ENCODE measurements at places on chromosomes 6 and 20.

GRCh38 chr6:43625393-43625992 is 3.6 kb downstream of the GTPBP2 start:
- no peak for DNase-seq

GRCh38 chr20:62949153-62949821 is 3.2 kb upstream of the SLC17A9 start:
- no peak for DNase-seq

- no peak for DNase-seq
These were observed 157.8 kb downstream of the SASH1 start for GRCh38 chr6:148500402-148500801.

DNA sequence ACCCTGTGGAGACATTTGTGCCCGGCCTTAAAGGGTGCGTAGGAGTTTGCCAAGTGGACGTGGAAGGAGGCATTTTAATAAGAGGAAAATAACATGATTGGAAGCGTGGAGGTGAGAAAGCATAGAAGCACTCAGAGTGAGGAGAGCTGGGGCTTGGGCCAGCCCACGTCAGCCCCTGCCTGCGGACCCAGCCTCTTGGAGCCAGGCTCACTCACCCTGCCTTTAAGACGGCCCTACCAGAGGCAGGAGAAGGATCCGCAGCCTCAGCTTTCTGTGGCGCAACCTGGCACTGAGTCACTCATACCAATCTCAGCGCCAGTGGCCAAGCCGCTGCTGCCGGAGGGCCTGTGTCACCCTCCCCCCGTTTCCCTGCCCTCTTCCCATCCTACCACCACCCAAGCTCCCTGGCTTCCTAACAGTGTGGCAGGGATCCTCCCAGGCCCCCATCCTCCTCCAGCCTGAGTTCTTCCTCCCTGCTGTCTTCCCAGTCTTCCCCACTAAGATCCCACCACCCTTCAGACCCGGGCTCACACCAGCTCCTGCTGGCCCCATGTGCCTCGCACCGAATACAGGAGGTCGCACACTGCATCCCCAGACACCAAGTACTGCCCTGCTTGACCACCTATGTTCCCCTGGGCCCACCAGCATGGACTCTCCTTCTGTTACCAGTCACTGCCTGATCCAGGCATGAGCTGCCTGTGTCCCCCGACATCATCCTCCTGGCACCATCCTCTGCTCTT is 285.2 kb downstream of the UST start:
- peak; percentile 21 for DNase-seq

GRCh38 chr6:41602422-41602743 is 35.9 kb upstream of the MDFI start:
- DNase-seq, result no peak

DNA sequence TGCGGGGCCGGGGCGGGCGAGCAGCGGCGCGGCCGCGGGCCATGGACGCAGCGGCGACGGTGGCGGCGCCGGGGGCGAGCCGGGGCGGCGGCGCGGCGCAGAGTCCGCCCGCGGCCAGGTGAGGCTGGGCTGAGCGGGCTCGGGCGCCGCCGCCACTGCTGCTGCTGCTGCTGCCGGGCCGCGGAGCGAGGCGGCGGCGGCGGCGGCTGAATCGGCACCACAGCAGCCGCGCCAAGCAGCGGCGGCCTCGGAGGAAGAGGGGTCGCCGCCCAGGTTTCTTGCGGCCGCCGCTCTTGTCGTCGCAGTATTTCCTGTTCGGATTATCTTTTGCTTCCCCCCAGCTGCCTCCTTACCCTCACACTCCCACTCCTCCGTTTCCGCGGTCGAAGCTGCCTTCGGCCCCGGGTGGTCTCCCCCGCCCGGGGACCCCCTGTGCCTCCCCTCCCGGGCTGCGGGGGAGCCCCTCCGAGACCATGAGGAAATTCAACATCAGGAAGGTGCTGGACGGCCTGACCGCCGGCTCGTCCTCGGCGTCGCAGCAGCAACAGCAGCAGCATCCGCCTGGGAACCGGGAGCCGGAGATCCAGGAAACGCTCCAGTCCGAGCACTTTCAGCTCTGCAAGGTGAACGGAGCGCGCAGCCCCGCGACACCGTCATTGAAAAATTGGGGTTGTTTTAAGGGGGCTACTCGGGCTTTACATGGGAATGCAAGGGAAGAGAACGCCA is at the start of gene STXBP5:
Gene STXBP5, plus strand, starts transcription at position 358 of the 726 bp plus-strand sequence. Its CDS starts 116 bp downstream, at position 474.
- DNase-seq, result peak; percentile 63

DNA sequence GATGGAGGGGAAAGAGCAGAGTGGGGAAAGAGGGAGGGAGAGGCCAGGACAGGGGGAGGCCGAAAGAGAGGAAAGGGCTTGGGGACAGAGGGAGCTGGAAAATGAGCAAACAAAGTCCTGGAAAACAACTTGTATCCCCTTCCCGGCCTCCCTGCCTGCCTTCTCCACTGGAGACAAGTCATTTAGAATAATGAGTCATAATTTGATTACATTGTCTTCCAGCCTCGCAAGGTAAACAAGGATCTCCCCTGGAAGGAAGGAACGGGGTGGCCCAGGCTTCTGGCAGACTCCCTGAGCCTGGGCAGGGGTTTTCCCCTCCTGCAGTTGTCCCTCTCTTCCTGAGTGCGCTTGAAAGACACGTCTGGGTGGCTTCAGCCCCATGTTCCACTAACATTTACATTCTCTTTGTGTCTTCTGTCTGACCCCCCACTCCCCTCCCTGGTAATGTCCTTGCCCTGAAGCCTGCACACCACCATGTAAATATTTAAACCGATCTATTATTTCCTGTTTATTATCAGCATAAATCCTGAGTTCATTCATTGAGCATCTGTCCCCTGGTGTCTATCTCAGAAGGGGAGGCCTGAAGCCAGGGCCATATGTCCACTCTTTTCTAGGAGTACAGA is 12.1 kb upstream of the MRPS18A start:
- DNase-seq, result peak; percentile 69

GRCh38 chr6:20965915-20966314 is 431.7 kb downstream of the CDKAL1 start:
- DNase-seq, result no peak

DNA sequence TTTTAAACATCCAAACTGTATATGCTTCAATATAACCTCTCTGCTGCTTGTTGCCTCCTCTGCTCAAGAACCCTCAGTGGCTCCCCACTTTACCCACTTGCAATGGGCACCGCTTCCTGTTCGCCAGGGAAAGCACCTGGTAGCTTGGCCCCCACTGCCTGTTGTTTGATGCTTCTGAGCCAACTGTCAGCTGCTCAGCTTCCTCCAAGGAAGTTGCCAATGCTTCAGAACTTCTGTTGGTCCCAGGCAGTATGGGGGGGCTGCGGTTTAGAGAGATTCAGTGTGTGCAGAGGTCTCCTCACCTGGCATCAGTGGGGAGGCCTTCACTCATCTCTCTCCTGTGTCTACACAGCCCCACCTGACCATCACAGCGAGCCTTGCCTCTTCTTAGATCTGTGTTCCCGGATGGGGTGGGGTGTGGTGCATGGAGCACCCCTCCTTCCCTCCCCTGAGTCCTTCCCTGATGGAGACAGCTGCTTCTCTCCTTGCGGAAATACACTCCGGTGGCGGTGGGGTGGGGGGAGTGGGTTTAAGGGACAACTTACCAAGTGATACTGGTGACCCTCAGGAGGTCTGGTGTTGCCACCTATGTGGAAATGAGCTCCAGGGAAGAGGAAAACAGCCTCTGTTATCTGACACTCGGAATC is 308.1 kb downstream of the CDH26 start:
- DNase-seq, result no peak

DNA sequence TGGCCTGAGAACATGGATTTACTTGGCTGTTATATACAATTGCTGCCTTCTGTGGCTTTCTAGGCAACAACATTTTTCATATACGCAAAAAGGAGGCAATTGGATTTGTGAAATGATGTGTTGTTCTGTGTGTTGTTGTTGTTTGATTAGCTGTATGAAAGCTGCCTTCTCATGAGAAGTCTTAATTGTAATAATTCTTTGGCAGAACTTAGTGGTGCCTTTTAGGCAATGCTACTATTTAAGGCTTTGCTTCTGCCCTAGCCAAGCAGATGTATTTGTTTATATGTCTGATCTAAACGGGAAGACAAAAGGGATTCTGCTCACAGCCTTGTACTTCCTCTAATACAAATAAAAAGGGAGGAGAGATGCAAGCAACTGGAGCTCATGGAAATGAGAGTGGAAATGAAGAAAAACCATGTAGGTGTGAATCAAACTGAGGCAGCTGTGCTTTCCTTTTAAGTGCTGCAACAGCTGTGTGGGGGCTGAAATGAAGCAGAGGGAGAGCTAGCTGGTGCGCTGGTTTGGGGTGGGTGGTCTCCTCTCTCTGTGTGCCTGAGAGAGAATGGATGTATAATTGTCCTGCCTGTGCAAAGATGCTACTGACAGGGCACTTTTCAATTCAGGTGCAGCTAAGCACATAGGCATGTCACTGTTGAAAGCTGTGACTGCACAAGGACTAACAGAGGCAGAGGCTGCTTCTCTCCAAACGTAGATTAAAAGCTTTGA is 386.9 kb upstream of the MAN1A1 start:
- no peak for DNase-seq

GRCh38 chr6:106309766-106310373 is 15.7 kb downstream of the ATG5 start:
- no peak for DNase-seq

- DNase-seq, result no peak
These were observed 74.9 kb downstream of the FOXO3 start for GRCh38 chr6:108635505-108636226.

DNA sequence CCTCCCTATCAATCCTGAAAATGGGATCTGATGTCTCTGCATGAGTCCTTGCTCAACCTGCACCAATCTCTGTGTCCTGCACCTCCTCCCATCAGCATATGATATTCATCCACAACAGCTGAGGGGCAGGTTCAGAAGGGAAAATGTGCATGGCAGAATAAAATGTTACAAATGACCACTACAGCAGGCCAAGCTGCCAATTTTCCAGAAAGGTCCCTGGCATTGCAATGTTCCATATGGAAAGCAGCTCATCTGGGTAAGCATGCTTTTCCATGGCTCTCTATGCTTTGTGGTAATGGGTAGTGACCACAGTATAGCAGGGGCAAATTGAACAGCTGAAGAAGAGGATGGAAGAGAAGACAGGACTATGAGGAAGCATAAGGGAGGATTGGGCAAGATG is 841.2 kb upstream of the FLRT3 start:
- DNase-seq, result no peak

DNA sequence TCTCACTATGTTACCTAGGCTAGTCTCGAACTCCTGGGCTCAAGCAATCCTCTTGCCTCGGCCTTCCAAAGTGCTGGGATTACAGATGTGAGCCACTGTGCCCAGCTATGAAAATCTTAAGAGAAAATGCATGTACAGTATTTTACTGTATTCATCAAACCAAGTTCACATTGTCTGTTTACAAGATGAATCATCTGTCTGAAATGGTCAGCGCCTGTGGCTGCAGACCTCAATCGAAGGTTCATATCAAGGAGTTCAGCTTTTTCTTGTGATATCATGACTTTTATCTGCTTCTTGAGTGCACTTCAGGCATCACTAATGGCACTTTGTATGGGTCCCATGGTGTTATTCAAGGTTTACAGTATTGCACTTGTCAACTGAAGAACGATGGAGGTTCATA is 155.1 kb downstream of the SLC16A10 start:
- DNase-seq, result no peak

DNA sequence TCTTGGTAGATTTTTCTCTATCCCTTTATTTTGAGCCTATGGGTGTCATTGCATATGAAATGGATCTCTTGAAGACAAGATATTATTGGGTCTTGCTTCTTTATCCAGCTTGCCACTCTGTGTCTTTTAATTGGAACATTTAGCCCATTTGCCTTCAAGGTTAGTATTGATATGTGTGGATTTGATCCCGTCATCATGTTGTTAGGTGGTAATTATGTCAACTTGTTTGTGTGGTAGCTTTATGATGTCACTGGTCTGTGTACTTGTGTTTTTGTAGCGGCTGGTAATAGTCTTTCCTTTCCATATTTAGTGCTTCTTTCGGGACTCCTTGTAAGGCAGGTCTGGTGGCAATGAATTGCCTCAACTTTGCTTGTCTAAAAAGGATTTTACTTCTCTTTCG is 61.9 kb downstream of the UNC5CL start:
- no peak for DNase-seq

DNA sequence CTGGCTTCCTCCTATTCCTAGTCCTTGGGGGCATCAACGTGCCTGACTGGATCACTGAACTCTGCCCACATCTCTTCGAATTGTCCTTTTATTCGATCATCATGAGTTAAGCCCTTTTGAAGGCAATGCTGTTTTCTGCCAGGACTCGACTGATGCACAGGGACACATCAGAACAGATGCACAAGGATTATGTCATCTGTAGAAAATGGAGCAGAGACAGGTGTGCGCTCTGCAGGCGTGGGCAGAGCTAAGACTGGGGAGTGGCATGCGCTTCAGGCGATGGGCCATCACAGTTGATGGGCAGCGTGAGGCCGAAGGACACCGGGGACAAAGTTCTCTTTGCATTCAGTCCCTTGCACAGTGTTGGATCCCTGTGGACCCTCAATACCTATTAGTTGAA is 13.1 kb downstream of the GABRR1 start:
- DNase-seq, result no peak

- no peak for DNase-seq
These were observed 88.8 kb upstream of the EZR start for GRCh38 chr6:158907931-158908330.
